ENCODE measurements at places on chromosomes 13 and 19.

GRCh38 chr13:20057963-20058362 lies 99.4 kb downstream of the ZMYM2 start:
- DNase-seq, result no peak

DNA sequence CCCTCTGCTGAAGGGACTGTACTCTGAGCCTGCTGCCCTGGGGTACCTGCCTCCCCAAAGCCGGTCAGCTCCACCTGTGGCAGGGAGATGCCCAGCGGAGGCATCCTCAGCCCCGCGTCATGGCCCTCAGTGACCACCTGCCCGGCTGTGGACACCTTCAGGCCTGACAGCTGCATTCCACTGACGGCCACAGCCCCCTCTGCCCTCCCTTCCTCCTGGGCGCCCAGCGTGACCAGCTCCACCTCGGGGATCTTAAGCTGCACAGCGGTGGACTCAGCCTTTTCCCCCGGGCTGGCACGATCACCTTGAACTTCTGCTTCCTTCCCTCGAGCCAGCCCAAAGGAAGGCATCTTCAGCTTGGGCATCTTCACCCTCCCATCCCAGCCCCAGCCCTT lies 4.8 kb upstream of the HIPK4 start:
- no peak for DNase-seq

GRCh38 chr13:88153353-88153752 lies 482.2 kb downstream of the SLITRK5 start:
- no peak for DNase-seq

GRCh38 chr19:4233282-4233853 lies 4.0 kb downstream of the EBI3 start:
- DNase-seq, result peak; percentile 71

DNA sequence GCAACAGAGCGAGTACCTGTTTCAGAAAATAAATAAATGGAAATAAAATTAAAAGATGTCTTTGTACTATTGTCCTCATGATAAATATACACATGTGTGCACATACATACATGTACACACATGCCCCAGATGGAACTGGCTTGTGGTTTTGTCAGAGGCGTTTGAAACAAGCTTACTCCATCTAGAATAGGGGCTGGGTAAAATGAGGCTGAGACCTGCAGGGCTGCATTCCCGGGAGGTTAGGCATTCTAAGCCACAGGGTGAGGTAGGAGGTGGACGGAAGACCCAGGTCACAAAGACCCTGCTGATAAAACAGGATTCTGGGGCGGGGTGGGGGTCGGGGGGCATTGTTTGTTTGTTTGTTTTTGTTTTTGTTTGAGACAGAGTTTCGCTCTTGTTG lies 8.1 kb upstream of the SIN3B start:
- no peak for DNase-seq

GRCh38 chr19:11813703-11814028 lies 407 bp upstream of the ZNF440 start:
- no peak for DNase-seq

DNA sequence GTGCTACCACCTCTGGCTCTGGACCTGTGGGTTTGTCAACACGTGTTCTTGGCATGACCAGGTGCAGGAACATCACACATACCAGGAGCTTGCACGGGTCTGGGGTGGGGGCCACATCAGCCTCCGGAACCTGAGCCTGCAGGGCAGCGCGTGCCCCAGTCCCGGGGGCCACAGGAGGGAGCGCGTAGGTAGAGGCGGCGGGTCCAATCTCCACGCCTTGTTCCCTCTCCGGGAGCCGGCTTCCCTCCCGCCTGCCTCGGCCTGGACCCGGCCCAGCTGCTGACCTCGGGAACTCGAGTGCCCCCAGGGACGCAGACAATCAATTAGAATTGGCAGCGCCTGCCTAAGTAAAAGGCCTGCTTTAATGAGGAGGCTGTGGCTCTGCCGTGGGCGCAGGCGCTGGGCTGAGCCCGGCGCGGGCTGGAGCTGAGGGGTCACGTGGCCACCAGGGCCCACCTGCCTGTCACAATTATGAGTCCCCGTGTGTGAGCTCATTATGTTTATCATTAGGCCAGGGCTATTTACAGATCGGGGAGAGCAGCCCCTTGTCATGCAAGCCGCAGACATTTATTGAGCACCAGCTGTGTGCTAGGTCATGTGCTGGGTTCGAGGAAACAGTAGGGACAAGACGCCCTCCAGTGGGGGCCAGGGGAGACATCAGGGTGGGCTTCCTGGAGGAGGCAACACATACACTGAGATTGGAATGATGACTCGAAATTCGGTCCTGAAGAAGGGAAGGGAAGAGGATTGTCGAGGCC lies 32.2 kb upstream of the TNFAIP8L1 start:
- no peak for DNase-seq

DNA sequence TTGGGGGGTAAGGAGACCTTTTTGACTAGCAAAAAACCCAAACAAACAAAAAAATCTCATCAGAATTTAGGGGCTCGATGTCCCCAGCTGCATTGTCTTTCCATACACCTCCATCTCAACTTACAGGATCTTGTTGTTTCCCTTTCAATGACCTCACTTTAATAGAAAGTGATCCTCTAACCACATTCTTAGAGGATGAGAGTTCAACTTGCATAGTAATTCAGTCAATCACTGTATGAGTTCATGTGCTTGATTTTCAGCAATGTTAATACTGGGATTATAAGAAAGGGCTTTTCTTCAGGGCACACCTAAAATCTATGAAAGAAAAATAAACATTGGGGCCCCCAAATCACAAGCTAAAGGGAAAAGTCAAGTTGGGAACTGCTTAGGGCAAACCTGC lies 1512.0 kb downstream of the SLITRK1 start:
- DNase-seq, result no peak

- DNase-seq, result no peak
Observed at GRCh38 chr13:31011901-31012654, 79.6 kb downstream of the TEX26 start.

DNA sequence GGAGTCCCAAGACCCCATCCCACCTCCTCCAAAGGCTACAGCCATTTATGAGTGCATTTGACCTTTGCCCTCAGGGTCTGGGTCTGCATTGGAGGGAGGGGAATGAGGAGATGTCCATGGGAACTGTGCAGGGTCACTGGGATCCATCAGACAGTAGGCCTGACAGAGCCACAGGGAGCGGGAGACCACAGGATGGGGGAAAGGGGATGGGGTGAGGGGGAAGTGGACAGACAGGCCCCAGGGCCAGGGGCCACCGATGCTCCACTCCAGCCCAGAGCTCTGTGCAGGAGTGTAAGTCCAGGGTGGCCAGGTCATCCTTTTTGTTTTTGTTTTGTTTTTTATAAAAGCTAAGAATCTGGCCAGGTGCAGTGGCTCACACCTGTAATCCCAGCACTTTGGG lies 82.5 kb downstream of the CHST8 start:
- no peak for DNase-seq

DNA sequence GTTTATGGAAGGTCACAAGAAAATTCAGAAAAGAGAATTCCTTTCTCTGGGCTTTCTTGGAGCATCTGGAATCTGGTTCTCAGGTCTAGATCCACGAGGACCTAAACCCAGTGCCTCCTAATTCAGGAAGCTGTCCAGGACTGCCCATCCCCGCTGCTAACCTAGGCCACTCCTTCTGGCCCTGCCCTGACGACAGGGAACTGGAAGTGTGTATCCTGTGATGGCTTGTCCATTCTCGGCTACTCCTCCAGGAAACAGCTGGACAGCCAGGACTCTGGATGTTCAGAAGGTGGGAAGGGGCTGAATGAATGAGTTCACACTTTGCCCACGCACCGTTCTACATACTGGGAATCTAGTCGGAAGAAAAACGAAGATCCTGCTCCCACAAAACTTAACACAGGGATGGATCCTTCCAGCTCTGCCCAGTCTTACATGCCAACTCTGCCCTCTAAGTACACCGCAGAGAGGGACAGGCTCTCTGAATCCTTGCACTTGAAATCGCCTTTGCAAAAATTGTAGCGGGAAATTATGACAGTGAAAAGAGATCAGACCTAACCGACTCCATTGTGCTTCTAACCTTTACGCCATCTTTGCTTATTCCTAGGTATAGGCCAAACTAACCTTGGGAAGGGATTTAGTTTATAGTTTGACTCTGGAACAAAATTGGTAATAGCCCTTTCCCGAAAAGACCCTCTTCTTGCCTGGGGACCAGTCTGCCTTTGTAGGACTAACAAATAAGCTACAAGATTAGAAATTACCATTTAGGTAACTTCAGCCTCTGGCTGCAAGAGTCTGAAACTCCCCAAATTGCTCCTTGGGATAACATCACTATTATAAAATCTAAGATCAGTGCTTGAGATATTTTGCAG lies 1.8 kb downstream of the LSM4 start:
- DNase-seq, result no peak

GRCh38 chr19:7524523-7524922 lies 2.1 kb downstream of the MCOLN1 start:
- DNase-seq, result no peak

DNA sequence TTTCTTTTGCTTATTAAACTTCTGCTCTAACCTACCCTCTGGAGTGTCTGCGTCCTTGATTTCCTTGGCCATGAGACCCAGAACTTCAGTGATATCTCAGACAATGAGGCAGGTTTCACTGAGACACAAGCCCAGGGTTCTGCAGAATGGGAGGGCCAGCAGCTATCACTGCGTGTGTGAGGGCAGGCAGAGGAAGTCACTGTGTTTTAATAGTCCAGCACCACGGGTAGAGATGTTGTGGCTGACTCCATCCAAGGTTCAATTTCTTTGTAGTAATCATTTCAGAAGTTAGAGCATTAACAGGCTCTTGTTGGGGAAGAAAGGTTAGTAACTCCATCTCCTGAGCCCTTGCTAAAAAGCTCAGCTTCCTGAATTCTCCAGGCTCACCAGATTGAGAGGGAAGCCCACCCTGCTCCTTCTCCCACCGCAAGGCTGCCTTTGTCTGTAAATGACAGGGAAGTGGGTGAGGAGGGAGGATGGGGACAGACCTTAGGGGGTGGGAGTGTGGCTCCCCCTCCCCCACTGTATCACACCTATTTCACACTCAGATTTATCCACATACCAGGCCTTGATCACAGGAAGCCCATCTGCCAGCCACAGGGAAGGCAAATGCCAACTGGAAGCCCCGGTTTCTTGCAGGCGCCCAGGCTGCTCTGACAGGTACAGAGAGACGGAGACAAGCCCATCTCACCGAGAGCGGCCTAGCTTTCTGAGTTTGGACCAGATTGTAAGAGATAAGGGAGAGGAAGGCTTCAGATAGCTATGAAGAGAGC lies 2.1 kb downstream of the C19orf12 start:
- no peak for DNase-seq

- no peak for DNase-seq
Observed at GRCh38 chr19:3708207-3708931, at the start of gene TJP3. TSS of gene TJP3 (plus strand) at chr19:3708384. CDS start at chr19:3728433, 20,049 bp downstream.

GRCh38 chr13:74217811-74218210 lies 83.6 kb upstream of the KLF12 start:
- no peak for DNase-seq

DNA sequence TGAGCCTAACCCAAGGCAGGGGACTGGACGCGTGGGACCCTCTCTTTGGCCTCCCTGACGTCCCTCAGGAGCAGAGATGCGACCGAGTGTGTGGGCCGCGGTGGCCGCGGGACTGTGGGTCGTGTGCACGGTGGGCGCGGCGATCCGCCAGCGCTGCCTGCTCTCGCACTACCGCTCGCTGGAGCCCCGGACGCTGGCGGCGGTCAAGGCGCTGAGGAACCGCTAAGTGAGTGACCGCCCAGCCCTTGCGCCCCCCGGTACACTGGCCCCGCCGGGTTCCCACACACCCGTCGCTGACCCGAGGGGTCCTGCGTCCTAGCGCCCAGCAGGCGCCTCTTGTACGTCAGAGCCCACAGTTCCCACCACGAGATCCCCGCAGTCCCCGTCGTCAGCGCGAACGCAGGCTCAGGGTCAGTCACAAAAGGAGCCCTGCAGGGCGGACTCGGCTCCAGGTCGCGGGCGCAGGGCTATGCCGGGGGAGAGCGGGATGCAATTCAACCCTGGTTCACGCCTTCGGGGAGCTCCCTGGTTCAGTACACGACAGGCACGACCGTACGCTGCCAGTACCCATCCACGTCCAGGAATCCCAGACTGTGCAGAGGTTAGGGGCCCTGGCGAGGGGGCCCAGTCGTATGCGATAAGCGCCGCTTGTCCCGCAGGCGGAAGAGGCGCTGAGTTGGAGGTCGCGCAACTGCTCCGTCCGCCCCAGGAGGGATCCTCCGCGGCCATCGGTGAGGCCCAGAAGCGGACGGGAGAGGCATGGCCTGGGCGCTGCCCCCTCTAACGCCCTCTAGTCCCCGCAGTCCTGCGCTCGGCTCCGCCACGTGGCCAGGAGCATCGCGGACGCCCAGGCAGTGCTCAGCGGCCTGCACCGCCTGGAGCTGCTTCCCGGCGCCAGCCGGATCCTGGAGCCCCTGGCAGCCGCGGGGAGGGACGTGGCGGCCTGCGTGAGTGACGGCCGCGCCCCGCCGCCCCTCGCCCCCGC lies 3.6 kb upstream of the IFNL2 start:
- DNase-seq, result no peak

- no peak for DNase-seq
Observed at GRCh38 chr19:42200116-42200715, 17.3 kb downstream of the DEDD2 start.

DNA sequence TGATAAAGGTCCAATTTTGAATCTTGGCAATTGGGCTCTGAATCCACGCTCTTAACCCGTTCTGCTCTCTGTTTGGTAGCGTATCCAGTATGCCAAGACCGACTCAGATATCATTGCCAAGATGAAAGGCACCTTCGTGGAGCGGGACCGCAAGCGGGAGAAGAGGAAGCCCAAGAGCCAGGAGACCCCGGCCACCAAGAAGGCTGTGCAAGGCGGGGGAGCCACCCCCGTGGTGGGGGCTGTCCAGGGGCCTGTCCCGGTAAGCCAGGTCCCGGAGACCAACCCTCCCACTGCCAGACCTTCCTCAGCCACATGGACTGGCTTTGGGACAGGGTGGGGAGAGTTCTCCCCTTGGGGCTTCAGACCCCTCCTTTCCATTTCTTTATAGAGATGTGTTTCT lies 8.3 kb downstream of the SNRPA start:
- no peak for DNase-seq

DNA sequence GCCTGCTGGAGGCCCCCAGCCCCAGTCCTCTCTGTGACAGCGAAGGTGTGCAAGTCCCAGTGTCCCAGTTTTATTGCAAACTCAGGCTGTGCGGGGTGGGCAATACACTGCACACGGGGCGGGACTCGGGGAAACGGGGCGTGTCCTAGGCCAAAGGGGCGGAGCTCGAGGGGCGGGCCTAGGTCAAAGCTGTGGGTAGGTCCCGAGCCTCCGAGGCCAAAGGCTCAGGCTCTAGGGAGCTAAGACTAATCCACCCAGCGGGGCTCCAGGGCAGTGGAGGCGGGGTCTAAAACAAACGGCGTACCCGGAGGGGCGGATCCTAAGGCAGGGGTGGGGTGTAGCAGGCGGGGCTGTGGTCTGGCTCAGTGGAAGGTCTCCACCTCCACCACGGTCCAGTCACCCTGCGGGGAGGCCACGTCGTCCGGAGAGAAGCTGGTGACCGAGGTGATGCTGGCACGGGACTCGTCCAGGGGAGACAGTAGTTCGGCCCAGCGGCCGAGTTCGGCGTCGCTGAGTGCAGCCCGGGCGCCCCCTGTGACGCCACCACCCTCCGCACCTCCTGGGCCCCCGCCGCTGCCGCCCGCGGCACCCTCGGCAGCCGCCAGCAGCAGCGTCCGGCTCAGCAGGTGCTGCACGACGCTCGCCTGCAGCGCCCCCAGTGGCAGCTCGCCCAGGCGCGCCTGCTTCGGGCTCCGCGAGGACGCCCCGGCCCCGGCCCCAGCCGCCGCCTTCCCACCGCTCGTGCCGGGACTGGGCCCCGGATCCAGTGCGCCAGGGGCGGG lies 5.3 kb downstream of the PRR36 start:
- DNase-seq, result peak; percentile 92

Measured in GM10248 (cell line).